ENCODE measurements at places on chromosomes 5 and 9.
A peak's percentile ranks its signal among the peaks of the same experiment; 100 is the strongest.

DNA sequence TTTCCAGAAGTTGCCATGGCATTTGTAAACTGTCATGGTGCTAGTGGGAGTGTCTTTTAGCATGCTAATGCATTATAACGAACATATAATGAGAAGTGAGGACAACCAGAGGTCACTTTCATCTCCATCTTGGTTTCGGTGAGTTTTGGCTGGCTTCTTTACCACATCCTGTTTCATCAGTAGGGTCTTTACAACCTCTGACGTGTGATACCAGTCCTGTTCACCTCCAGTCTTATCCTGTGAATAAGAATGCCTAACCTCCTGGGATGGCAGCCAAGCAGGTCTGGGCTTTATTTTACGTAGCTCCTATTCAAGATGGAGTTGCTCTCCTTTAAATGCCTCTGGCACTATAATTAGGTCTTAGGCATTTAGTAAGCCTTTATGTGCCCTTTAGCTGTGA lies 20.4 kb upstream of the RFK start:
- no peak for DNase-seq

GRCh38 chr9:134835448-134835847 lies 45.2 kb upstream of the FCN2 start:
- DNase-seq: no peak

DNA sequence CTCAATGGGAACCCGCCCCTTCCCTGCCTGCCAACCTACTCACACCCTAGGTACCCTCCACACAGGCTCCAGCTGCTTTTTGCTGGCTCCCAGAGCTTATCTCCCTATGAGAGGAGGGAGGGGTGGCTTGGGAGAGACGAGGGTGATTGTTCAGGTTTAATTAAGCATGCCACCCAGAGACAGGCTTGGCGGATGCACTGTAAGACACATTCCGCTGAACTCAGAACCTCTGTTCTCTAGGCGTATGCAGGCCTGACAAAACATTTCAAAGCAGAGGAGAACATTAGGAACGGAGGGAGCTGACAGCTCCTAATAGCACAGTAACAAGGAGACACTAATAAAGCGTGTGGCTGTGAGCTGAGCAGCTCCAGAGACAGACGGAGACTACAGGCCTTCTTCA lies 80.1 kb downstream of the TRIM32 start:
- no peak for DNase-seq

GRCh38 chr9:136203408-136204144 lies 1.4 kb downstream of the LHX3 start:
- no peak for DNase-seq

DNA sequence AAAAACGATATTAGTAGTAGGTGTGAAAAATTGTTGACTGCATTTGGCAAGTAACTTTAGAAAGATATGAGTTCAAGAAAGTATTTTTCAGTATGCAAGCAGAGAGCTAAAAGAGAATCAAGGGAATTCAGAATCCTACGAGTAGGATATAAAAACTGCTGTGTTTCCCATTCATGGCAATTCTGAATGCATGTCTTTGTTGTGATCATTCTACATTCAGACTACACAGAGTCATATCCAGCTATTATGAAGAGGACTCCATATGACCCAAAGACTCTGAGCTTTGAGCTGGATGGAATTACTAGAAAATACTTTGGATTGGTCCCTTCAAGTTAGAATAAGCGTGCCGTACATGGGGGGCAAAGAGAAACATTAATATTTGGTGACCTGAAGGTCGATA lies 12.0 kb downstream of the IFNE start:
- DNase-seq: no peak

GRCh38 chr5:90557871-90558270 lies 726 bp upstream of the ADGRV1 start:
- no peak for DNase-seq

DNA sequence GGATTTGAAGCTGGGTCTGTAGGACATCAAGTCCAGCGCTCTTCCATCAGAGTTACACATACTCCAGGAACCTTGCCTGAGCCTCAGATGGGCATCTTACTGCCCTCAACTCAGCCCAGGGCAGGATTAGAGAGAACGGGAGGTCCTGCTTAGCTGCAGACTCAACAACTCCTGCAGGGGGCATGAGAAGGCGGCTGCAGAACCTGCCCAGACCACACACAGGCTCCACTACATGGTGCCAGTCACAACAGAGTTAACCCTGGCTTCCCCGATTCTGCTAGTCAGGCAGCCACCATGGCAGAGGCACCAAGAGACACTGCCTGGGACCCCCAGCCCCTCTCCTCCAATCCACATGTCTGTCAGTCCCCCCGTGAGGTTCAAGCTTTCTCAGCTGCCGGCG lies 23.9 kb upstream of the CPLX2 start:
- peak; percentile 5 for DNase-seq

GRCh38 chr5:161803-162110 lies 29.5 kb upstream of the LRRC14B start:
- no peak for DNase-seq

DNA sequence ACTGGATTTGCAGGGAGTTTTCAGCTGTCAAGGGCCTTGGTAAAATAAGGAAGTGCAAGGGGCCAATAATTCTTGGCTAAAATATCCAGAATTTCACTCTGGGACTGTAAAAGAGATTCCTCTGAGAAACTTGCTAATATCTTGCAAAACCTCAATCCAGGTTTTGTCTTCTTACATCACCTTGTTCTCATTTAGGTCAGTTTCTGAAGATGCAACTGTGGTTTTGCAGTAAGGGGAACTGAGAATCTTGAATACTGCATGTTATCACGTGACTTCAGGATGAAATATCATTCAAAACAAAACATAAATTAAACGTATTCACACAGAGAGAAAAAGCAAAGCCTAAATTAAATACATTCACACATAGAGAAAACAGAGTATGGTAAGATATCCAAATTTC lies 35.0 kb upstream of the RIC1 start:
- DNase-seq: peak; percentile 66

DNA sequence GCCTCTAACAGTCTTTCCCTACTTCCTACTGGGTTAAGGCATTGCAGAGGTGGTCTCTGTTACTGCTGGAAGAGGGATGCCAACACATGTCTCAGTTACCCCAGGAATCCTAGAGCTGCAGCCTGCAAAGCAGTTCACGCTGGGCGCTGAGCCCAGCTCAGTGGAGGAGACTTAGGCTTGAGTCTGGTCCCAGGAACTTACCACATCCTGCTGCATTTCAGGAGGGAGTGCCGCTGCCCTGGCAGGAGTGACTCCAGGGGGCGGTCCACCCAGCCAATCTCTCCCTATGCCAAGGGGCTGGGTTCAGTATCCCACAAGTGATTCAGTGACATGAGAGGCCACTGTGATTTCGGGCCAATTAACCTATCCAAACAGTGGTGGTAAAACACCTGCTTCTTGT lies 7.6 kb downstream of the TTC16 start:
- DNase-seq: no peak

DNA sequence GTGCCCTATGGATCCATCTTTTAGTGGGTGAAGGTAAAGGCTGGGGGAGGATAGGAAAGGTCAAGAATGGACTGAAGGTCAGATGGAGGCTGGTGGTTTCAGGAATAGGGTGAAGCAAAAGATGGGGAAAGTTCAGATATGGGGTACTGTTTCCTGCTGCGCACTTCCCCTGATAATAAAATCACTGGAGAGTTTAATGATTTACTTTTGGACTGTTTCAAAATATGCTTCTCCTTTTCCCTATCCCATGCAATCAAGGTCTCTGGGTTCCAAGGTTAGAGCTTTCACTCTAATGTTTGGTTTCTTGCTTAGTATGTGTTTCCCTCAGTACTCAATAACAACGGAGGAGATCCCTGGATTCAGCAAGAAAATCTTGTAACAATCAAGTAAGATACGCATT lies 10.8 kb upstream of the PPP3R2 start:
- no peak for DNase-seq

DNA sequence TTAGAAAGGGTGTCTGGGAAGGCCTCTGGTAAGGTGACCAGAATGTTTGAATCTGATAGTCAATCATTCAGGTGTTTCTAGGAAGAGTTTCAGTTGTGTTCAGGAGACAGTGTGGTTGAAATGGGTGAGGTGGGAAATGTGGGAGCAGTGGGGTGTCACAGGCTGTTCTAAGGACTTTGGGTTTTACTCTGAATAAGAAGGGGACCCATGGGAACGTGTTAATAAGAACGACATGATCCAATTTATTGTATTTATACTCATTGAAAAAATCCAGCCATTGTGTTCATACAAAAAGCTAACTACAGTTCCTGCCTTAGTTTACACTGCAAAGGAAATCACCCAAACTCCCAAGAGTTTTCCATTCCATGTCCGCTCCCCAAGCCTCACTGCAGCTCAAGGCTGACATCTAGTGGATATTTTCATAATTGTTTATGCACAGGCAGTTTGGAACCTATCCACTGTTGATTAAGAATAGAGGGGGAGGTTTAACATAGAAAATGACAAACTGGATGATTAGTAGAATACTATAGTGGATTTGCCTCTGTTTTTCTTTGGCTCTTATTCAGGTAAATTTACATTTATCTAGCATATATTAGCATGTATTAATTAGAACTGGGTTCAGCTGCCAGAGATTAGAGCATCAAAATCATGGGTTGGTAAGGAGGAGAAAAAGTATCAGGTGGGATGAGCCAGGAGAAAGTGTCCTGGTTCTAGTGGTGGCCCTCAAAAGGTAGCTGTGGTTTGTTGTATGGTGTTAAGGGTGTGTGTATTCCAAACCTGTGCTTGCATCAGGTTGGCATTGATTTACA lies 17.7 kb downstream of the CAVIN4 start:
- peak; percentile 23 for DNase-seq

DNA sequence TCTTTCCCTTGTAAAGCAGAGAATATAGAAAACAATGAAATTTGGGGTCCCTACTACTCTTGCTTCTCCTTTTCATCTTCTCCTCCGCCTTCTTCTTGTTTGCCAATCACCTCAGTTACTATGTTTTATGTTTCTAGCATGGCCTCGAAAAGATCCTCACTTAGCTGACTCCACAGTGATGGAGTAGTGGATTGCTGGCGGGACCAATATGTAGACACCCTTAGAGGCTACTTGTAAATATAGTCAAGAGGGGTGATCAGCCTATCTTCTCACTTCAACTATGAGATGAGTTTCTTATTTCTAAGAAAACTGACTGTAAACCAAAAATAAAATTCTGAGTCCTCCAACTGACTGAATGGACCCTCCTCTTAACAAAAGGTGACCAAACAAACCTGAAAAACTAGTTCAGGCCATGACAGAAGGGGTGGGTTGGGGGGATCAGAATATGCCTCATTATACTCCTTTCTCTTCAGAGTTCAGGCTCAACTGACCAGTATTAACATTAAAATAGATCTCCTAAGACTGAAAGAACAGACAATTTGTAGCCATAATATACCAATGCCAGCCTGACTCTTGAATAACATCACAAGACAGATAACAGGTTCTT lies 829.0 kb downstream of the TLE4 start:
- DNase-seq: no peak

DNA sequence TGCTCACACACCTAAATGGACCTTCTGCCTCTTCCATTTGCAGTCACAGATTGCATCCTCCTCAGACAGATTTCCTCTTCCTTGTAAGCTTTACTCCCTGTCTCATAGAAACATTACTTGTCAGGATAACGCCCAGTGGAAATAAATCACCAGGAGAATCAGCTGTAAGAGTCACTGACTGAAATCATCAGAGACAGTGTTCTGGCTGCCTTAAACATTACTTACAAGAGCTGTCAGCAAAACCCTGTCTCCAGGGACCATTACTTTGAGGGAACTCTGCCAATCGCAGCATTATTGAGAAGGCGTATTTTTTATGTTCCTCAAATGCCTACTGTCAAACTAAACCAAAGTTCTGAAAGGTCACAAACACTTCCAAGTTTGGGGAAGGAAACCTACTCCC lies 5.9 kb downstream of the DPYSL3 start:
- DNase-seq: no peak

DNA sequence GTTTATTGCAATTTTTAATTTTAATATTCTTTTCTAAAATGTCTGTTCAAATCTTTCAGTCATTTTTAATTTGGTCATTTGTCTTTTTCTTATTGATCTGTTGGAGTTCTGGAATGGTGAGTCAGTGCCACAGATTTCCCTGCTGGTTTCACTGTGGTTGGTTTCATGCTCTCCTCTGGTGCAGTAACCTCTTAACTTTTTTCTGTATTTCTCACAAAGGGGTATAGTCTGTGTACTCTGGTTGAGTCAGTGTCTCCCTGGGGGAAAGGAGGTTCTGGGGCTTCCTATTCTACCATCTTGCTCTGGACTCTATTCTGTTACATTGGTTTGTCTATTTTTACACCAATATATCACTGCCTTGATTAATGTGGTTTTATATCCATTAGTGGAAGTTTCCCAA lies 178.8 kb downstream of the CSNK1G3 start:
- DNase-seq: no peak

- no peak for DNase-seq
Observed at GRCh38 chr5:67490543-67491321, 294.1 kb upstream of the CD180 start.

- DNase-seq: no peak
Observed at GRCh38 chr9:90458485-90458884, 184.1 kb downstream of the DIRAS2 start.

DNA sequence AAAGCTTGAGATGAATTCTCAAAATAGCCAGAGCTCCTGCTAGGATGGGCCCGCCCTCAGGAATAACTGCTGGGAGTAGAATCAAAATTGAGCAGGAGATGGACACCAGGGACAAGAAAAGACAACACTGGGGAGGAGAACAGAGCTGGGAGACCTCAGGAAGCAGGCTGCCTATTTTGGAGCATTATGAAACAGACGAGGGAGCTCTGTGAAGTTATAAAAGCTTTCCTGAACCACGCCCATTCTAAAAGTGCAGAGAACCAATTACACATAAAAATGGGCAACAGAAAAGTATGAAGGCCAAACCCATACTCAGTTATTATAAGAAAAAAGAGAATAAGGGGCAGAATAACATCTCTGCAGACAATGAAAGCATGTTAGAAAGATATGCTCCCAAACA lies 213.9 kb upstream of the TRPC7 start:
- no peak for DNase-seq

GRCh38 chr5:76305269-76305668 lies 97.8 kb upstream of the IQGAP2 start:
- DNase-seq: peak; percentile 73

DNA sequence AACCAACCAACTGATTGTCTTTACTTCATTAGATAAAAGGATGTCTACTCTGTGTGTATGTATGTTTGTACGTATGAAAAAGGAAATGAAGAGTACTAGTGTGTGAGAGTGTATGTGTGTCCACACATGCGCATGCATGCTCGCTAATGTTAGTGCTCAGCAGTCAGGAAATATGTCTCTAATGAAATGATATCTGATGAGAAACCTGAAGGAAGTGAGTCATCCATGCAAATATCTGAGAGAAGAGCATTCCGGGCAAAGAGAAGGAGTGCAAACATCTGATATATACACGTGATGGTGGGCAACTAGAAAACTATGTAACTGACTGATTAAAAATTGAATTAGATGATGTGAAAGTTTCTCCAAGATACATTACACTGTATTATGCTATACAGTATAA lies 29.6 kb upstream of the UGCG start:
- DNase-seq: no peak
